Occipital lobe (tissue), 3 donors: ENCODE measurements at places on chromosomes 3 and 15. TPM values are rescaled to one million over a fixed set of nuclear protein-coding genes. Genes with fewer than 3 reads are reported as not detected.

SUCNR1 gene
- total RNA-seq: 1.2 TPM

POC1A gene
- 3.1 TPM for total RNA-seq

ACKR2 gene
- 0.16 TPM for total RNA-seq

LPCAT4 gene
- total RNA-seq: 16.4 TPM

STAC gene
- 12.8 TPM for total RNA-seq

NUDT16 gene
- total RNA-seq: 15.9 TPM

CLDN16 gene
- total RNA-seq: under 0.01 TPM

PHLDB2 gene
- total RNA-seq: 13.6 TPM

PCBP4 gene
- total RNA-seq: 42.7 TPM
